ENCODE measurements at places on chromosomes 5 and 9.
A peak's percentile ranks its signal among the peaks of the same experiment; 100 is the strongest.

DNA sequence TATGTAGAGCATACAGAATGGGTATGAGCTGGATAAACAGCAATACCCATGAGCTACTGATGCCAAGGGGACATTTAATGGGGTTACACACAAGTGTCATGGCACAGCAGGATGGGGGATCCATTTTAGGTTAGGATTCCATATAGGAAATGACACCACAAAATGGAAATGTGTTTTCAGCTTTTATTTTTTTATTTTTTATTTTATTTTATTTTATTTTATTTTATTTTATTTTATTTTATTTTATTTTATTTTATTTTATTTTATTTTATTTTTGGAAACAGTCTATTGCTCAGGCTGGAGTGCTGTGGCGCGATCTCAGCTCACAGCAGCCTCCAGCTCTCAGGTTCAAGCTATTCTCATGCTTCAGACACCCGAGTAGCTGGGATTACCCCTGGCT is 11.6 kb downstream of the ZNF474 start:
- no peak overlapping the region for H3K27ac ChIP-seq
- no peaks in the 10 kb centered on the region for H3K36me3 ChIP-seq
- H3K4me1 ChIP-seq, result no peaks in the 10 kb centered on the region
- H3K4me3 ChIP-seq, result no peak overlapping the region

GRCh38 chr5:63211448-63212132 is 633.0 kb downstream of the LRRC70 start:
- DNase-seq, result no peak
- no peaks in the 10 kb centered on the region for H3K4me1 ChIP-seq
- H3K4me3 ChIP-seq, result no peak overlapping the region
- H3K27ac ChIP-seq, result no peak overlapping the region

DNA sequence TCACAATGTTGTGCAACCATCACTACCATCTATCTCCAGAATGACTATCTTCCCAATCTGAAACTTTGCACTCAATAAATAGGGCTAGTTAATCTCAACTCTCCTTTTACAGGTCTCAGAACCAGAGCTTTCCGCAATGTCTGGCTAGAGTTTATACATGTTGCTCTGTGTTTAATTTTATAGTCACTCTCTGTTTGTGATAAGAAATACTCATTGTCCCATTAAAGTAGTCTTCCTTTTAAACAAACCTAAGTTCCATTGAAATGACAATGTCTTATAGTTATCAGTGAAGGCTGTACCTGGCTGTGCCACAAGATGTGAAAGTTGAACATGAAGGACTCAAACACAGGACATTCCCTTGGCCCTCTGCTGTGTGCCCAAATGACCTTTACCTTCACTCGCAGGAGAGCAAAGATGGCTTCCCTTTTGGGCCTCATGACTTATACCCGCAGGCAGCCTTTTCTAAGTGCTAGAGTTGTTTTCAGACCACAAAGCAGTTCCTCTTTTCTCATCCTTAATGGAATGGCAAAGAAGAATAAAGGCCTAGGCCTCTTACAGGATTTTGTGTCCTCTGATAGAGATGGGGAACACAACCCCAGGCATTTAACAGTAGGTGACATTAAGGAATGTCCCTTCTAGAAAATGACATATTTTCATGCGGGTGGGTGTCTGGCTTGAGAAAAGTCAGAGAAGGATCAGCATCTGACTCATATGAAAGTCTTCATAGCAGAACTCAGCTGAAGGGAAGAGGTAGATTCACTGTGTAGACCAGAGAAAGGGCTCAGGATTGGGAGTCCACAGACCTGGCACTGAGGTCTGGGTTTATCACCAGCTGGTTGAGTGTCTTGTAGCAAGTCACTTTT is 69.6 kb upstream of the ATP10B start:
- no peaks in the 10 kb centered on the region for H3K4me1 ChIP-seq
- no peaks in the 10 kb centered on the region for H3K36me3 ChIP-seq
- DNase-seq, result no peak
- no peak overlapping the region for H3K27ac ChIP-seq
- no peaks in the 10 kb centered on the region for H3K27me3 ChIP-seq
- no peak overlapping the region for H3K4me3 ChIP-seq

- H3K36me3 ChIP-seq, result no peaks in the 10 kb centered on the region
- no peak overlapping the region for H3K4me3 ChIP-seq
- DNase-seq, result no peak
- H3K4me1 ChIP-seq, result no peaks in the 10 kb centered on the region
These were observed 13.5 kb downstream of the ISL1 start for GRCh38 chr5:51396797-51397196.

GRCh38 chr9:115121181-115121580 is 3.2 kb upstream of the TNC start:
- DNase-seq, result no peak
- H3K36me3 ChIP-seq, result no peaks in the 10 kb centered on the region
- H3K27me3 ChIP-seq, result no peaks in the 10 kb centered on the region
- no peak overlapping the region for H3K4me3 ChIP-seq
- H3K4me1 ChIP-seq, result no peaks in the 10 kb centered on the region
- no peak overlapping the region for H3K27ac ChIP-seq

GRCh38 chr5:143933451-143933850 is 121.5 kb downstream of the HMHB1 start:
- H3K4me3 ChIP-seq, result no peak overlapping the region
- H3K27ac ChIP-seq, result no peak overlapping the region
- H3K36me3 ChIP-seq, result no peaks in the 10 kb centered on the region
- no peak for DNase-seq
- no peaks in the 10 kb centered on the region for H3K27me3 ChIP-seq
- no peaks in the 10 kb centered on the region for H3K4me1 ChIP-seq

- no peak overlapping the region for H3K4me3 ChIP-seq
- H3K27ac ChIP-seq, result no peak overlapping the region
- H3K36me3 ChIP-seq, result no peaks in the 10 kb centered on the region
These were observed 207.1 kb downstream of the SGCD start for GRCh38 chr5:156534085-156534484.

- DNase-seq, result no peak
- no peak overlapping the region for H3K27ac ChIP-seq
- H3K4me1 ChIP-seq, result peaks cover 10% of the 10 kb centered on the region
These were observed 928 bp downstream of the MCTP1 start for GRCh38 chr5:95283761-95284571.

DNA sequence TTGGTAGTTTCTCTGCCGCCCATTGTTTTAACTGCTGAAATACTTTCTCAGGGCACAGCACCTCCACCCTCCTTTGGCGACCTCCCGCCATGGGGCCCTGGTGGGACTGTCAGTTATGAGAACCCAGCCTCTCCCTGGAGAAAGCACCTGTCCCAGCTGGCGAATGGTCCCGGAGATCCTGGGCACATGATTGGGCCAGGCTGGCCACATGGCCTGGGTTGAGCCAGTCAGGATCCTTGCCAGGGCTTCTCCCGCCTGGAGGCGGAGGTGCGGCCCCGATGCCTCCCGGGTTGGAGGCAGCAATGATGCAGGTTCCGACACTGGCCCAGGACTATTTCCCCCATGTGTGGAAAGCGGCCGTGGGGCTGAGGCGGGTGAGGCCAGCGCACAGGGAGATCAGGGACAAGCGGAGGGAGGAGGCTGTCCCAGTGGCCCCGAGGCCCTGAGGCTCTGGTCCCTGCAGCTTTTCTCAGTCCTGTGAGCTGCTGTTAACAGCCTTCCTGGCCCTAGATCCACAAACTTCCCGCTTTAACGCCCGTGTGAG is 13.6 kb downstream of the UNC5A start:
- H3K27ac ChIP-seq, result no peak overlapping the region
- no peaks in the 10 kb centered on the region for H3K36me3 ChIP-seq
- H3K4me3 ChIP-seq, result no peak overlapping the region
- DNase-seq, result no peak

- no peak overlapping the region for H3K4me3 ChIP-seq
- no peak overlapping the region for H3K27ac ChIP-seq
These were observed 535.2 kb downstream of the IRX1 start for GRCh38 chr5:4130819-4131218.

GRCh38 chr5:159496773-159497172 is 166.5 kb upstream of the IL12B start:
- no peaks in the 10 kb centered on the region for H3K36me3 ChIP-seq
- no peak overlapping the region for H3K27ac ChIP-seq
- no peaks in the 10 kb centered on the region for H3K27me3 ChIP-seq
- no peaks in the 10 kb centered on the region for H3K4me1 ChIP-seq

GRCh38 chr5:32949286-32949970 is 238.3 kb downstream of the NPR3 start:
- H3K27ac ChIP-seq, result no peak overlapping the region
- H3K27me3 ChIP-seq, result no peaks in the 10 kb centered on the region
- H3K36me3 ChIP-seq, result no peaks in the 10 kb centered on the region

GRCh38 chr5:119411361-119412278 is 40.7 kb upstream of the HSD17B4 start:
- no peaks in the 10 kb centered on the region for H3K4me1 ChIP-seq
- no peaks in the 10 kb centered on the region for H3K36me3 ChIP-seq
- no peaks in the 10 kb centered on the region for H3K27me3 ChIP-seq
- H3K4me3 ChIP-seq, result peak overlapping the region; percentile 50

DNA sequence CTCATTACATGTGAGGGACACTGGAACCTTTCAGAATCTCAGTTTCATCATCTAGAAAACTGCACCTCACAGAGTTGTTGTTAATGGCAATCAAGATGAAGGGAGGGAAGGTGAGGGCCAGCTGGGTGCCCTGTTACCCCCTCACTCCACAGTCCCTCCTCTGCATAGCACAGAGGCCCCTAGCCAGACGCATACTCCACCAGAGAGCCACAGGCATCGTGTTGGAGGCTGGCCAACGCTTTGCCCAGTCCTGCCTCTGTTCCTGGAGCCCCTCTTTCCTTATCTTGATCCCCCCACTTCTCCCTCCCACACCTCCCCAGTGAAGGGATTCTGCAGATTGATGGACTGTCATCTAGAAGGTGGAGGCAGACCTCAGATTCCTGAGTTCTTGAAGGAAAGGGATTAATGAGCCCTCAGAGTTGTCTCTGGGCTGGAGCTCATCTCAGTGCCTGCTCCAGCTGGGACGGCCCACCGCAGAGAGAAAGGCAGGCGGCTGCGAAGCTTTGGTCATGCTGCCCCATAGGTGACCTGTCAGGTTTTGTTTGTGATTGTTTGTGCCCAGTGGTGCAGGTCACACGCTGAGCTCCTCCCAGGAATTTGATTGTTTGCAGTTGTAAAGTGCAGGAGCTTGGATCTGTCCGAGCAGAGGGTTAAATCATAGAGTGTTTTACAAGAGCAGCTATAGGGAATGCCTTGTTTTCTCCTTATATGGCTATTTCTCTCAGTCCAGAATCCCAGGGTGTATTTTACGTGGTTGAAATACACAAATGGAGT is 487.3 kb downstream of the CCDC171 start:
- no peaks in the 10 kb centered on the region for H3K36me3 ChIP-seq
- no peaks in the 10 kb centered on the region for H3K4me1 ChIP-seq
- DNase-seq, result no peak
- no peaks in the 10 kb centered on the region for H3K27me3 ChIP-seq

DNA sequence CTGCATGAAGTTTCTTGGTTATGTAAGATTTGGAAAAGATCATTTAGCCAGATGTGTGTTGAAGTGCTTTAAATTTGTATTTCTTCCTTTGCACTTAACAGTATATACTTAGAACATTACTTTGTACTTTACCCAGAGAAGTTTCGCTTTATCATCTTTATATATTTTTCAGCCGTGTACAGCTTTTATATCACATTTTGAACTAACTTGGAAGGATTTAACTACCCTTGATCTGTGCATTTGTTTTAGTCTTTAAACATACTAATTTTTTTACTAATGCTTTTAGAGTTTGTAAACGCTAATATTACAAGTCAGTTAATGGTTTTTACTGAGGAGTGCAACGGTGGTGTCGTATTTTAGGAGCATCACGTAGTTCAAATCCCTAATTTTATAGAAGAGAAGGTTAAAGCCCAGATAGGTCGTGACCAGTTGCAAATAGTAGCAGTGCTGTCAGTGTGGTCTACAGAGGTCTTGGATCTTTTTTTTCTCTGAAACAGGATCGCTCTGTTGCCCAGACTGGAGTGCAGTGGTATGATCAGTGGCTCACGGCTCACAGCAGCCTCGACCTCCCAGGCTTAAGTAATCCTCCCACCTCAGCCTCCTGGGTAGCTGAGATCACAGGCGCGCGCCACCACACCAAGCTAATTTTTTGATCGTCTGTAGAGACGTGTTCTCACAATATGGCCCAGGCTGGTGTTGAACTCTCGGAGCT is 2.0 kb downstream of the MATR3 start:
- no peaks in the 10 kb centered on the region for H3K36me3 ChIP-seq
- peak overlapping the region; percentile 88 for H3K4me3 ChIP-seq
- H3K27ac ChIP-seq, result peak overlapping the region; percentile 100
- no peak for DNase-seq
- no peaks in the 10 kb centered on the region for H3K27me3 ChIP-seq

- no peaks in the 10 kb centered on the region for H3K36me3 ChIP-seq
- no peaks in the 10 kb centered on the region for H3K4me1 ChIP-seq
- H3K27ac ChIP-seq, result peak overlapping the region; percentile 51
- no peak overlapping the region for H3K4me3 ChIP-seq
- no peak for DNase-seq
- no peaks in the 10 kb centered on the region for H3K27me3 ChIP-seq
These were observed 32.7 kb downstream of the LNPEP start for GRCh38 chr5:96968614-96969013.

GRCh38 chr9:15135164-15135792 is 171.7 kb downstream of the TTC39B start:
- H3K27ac ChIP-seq, result no peak overlapping the region
- no peaks in the 10 kb centered on the region for H3K27me3 ChIP-seq
- DNase-seq, result no peak
- no peaks in the 10 kb centered on the region for H3K4me1 ChIP-seq
